Lung (tissue), 17 donors: ENCODE measurements at places on chromosomes 1 and 21. TPM values are rescaled to one million over a fixed set of nuclear protein-coding genes. Genes with fewer than 3 reads are reported as not detected.

DNA sequence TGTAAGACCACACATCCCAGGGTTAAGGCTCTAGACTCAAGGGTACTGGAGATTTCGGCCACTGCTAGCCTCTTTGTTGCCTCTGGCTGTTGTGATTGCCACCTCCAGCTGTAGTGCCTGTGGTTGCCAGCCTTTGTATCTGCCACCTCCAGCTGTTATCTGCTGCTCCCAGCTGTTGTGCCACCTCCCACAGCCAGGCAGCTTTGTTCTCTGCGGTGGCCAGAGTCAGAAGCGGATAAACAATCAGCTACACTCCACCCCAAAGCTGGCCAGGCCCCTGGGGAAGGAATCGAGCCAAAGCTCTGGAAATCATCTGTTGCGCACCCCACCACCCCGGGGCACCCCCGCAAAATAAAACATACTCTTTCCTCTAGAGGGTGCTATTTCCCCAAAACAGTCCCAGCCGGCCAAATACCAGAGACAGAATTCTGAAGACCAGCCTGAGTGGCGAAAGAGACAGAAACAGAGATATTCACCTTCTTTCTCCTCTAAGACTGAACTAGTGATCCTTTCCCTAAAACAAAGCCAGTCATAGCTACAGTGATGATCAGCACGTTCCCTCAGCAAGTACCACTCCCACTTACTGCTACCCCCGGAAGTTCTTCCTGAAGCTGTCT is 14.8 kb upstream of the PIGM start:
- peak; percentile 90 for DNase-seq

LRRC38 gene
- total RNA-seq = not detected

- no peak for DNase-seq
Observed at GRCh38 chr1:45848714-45849113, 45.3 kb downstream of the MAST2 start.

RGS7 gene
- total RNA-seq = 0.25 TPM
